GM23338 (cell line): ENCODE measurements at places on chromosomes 7 and 10. TPM values are rescaled to one million over a fixed set of nuclear protein-coding genes. Genes with fewer than 3 reads are reported as not detected.

Gene PRRT4
- total RNA-seq: 0.56 and 1.0 TPM in 2 replicates

Gene NPFFR1
- total RNA-seq: 0.03 and 0.08 TPM in 2 replicates

Gene FXYD4
- total RNA-seq: not detected in 2 replicates

Gene SPDYE18
- total RNA-seq: not detected in 2 replicates

Gene CYP2E1
- 0.74 and 2.2 TPM in 2 replicates for total RNA-seq

Gene SHTN1
- total RNA-seq: 6.7 and 8.8 TPM in 2 replicates

Gene ZNF488
- total RNA-seq: 5.2 and 7.8 TPM in 2 replicates

GRCh38 chr7:51303142-51303525, 13.5 kb downstream of the COBL start:
- DNase-seq: no peak

- DNase-seq: peak; percentile 87
These were observed 3.3 kb upstream of the SHH start for GRCh38 chr7:155815332-155816191.

- peak; percentile 92 for DNase-seq
These were observed 10.3 kb downstream of the CRHR2 start for GRCh38 chr7:30671793-30672465.

- no peak for DNase-seq
These were observed 61.9 kb upstream of the TNS3 start for GRCh38 chr7:47643716-47644400.

DNA sequence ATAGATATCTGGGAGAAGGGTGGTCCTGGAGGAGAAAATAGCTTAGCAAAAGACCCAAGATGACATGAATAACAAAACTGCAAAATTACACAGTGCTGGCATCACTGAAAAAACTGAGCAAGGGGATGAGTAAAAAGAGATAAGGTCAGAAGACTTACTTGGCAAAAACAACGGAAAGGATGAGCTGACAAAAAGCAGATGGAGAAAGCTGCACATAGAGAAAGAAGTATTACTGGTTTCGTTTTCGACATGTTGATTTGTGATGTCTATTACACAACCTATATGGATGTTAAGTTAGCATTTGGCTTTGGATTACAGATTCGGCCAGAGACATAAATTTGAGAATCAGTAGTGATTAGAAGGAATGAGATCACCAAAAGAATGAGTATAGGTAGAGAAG, 132.1 kb downstream of the MACC1 start:
- DNase-seq: no peak

DNA sequence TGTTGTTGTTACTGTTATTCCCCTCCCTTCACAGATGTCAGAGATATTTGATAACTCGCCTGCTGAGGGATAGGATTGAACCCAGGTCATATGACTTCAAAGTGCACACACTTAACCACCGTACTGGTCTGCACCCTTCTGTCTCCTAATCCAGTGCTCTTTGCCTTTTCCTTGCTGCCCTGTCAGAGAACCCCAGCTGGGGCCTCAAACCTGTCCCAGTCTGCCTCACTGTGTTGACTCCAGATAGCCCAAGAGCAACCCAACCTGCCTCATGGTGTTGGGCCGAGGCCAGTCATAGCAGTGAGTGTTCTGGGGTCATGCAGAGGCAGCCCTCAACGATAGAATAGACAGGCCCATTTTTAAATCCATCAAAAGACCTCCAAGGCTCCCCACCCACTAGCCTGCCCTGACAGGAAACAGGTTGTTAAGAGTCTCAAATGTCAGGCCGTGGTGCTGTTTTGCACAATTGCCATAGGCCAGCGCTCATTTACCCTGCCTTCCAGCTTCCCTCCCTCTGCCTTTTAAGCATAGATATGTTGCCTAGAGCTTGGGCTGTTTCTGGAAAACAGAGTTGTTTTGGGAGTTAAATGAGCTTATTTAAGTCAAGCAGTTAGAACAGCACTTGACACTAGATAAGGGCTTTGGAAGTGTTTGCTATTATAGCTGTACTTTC, 37.0 kb upstream of the PDCD4 start:
- DNase-seq: peak; percentile 67
